Stimulated activated CD8-positive, alpha-beta memory T cell treated with anti-CD3 and anti-CD28 coated beads, Interleukin-7, amount 100 ng/mL, for 1 hour (primary cell): ENCODE measurements at places on chromosomes 3 and 15.

- no peak for DNase-seq
Observed at GRCh38 chr15:38378161-38378560, 75.8 kb upstream of the FAM98B start.

GRCh38 chr3:146594843-146595482 is 10.2 kb downstream of the PLSCR5 start:
- no peak for DNase-seq

GRCh38 chr15:85913461-85913860 is 118.7 kb upstream of the KLHL25 start:
- no peak for DNase-seq

DNA sequence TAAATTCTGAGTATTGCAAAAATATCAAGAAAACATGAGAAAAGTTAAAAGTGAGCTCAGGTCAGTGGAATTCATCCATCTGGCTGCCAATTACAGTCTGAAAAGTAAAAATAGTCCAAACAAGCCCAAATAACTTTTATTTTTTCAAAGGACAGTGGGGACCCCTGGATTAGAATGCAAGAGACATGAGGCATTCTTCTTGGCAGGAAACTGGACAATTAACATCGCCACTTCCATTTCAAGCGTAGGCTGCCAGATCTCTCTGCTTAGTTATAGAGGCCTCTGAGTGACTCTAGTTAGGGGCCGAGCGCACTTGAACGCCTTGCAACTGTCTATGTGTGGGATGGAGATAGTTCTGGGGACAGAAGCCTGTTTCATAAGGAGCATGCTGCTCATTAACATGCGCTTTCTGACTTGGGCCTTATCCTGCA is 189.1 kb downstream of the GHSR start:
- no peak for DNase-seq

DNA sequence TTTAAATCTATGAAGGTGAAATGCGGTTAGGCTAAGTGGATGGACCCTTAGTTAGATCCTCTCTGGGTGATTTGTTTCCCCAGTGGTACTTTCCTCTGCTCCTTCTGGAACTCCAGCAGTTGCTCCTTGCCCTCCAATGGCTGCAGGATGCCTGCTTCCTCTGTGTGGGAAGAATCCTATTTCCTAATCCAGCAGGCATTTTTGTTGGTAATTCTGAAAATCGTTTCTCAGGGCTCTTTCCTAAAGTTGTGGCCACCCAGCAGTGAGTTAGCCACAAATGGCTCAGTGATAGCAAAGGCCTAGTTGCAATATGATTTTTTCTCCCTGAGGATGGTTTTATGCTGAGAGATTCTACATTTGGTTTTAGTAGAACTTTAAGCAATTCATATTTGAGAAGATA is 332.3 kb upstream of the C2CD4B start:
- DNase-seq: no peak

GRCh38 chr3:100963041-100963440 is 30.2 kb downstream of the ABI3BP start:
- no peak for DNase-seq

GRCh38 chr15:77083381-77084160 is 12.7 kb upstream of the TSPAN3 start:
- peak; percentile 19 for DNase-seq

GRCh38 chr15:85475317-85475701 is 94.9 kb downstream of the AKAP13 start:
- no peak for DNase-seq

DNA sequence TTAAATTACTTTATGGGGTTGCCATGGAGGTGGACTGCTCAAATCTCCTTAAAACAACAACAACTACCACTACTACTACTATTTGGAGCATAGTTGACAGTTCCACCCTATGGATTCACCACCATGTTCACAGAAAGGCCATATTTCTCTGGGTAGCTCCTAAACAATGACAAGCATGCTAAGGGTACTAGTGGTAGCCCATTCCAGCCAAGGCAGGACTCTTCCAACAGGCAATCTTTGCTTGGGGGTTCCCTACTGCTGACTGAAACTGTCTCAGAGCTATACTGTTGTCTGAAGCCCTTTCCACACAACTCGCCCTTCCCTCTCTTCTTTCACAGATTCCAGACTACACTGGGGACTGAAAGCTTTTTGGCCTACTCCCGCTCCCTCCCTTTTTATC is 68.9 kb downstream of the CYP19A1 start:
- no peak for DNase-seq

- DNase-seq: no peak
Observed at GRCh38 chr3:112557976-112558375, 3.8 kb downstream of the ATG3 start.

- no peak for DNase-seq
Observed at GRCh38 chr15:94445566-94446160, 214.3 kb downstream of the MCTP2 start.

DNA sequence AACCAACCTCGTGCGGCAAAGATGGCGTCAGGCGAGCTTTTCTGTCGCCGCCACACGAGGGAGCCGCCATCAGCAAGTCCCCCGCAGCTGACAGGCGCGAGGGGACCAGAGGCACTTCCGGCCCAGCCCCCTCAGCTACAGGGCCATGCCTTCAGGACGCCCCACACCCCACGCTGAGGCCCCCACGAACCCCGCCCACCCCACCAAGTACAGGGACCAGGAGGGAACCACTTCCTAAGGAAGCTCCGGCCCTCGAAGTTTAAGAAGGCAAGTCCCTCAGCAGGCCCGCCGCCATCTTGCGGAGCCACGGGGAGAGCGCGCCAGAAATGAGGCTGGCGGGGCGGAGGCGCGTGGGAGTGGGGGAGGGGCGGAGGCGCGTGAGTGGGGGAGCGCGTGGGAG is 790 bp downstream of the DAZL start:
- DNase-seq: no peak

GRCh38 chr3:23602971-23603370 is 202.8 kb upstream of the UBE2E1 start:
- DNase-seq: no peak

- DNase-seq: no peak
Observed at GRCh38 chr3:122004991-122005565, 17.0 kb downstream of the ILDR1 start.

DNA sequence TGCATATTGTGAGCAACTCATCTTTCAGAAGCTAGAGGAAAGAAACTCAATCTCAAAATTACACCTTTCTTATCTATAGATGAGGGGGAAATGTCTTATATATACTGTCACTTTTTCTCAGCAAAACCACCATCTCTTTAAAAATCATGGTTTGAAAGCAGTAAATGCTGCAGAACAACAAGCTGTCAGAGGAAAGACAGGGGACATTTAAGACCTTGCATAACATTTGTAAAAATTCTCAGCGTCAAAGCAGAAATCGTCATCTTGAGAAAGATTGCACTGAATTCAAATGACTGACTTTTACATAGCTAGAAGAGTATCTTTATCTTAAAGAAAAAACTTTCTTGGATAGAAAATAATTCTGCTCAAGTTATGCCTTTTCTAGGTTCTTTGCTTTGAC is 122.2 kb upstream of the CADPS start:
- no peak for DNase-seq

GRCh38 chr3:120102674-120103073 is 8.4 kb upstream of the GSK3B start:
- DNase-seq: no peak

- DNase-seq: no peak
Observed at GRCh38 chr15:90208356-90208755, 7.2 kb downstream of the SEMA4B start.

DNA sequence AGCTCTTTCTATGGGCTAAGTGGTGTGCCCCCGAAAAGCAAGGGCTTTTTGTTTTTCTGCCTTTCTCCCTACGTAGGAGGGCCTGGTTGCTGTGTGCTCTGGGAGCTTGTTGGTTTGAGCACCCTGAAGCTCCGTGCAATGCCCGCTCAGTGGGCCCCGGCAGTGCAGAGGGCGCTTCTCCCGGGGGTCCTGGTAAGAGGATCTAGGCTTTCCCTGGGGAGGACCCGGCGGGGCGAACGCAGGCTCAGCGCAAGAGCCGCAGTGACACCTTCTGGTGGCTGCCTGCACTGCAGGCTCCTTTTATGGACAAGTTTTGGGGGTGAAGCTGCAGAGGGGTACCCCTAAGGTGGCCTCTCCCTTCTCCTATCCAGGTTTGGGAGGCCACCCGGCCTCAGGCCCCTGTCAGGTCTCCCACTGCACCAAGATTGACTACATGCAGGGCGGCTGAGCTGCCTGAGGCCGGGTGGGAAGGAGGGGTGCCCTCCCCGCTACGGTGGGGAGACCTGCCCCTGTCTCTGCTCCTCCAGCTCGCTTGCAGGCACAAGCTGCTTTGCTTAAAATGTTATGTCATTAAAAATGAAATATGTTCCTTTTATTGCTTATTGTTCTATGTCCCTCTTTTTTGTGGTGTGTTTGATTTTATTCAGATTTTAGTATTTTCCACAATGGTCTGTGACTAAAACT is 387.9 kb downstream of the GABRG3 start:
- no peak for DNase-seq

DNA sequence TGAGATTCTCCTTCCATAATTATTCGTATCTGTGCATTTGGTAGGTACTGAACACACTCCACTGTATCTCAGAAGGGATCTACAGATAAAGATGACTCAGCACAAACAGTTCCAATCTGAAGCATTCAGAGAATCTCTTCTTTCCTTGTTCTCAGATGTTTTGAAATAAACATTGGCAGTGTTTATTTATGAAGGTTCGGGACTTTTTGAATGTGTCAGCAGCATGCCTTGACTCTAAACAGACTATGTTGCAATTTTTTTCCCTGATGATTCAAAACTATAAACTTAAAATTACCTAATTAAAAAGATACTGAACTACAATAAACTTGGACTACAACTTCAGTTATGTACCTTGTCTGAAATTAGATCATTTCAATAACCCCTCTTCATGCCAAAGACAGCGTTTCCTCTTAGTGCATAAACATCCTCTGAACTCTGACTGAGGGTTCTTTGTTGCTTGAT is 612.9 kb upstream of the TBL1XR1 start:
- no peak for DNase-seq

DNA sequence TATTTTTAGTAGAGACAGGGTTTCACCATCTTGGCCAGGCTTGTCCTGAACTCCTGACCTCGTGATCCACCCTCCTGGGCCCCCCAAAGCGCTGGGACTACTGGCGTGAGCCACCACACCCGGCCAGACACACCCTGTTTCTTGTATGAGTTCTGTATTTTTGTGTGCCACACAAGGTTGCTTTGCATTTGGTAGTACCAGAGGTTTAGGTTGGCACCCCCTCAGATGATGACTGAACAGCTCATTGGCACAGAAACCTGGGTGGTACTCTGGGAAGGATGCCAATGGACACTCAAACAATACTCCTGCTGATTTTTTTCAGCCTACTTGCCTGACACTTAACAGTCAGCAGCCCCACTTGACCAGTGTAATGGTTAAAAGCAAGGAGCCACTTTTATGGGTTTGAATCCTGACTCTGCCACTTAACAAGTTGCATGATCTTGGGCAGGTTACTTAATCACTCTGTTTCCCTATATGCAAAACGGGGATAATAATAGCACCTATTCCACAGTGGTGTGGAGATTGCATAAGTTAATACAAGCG is 39.2 kb upstream of the BCL2A1 start:
- DNase-seq: no peak

DNA sequence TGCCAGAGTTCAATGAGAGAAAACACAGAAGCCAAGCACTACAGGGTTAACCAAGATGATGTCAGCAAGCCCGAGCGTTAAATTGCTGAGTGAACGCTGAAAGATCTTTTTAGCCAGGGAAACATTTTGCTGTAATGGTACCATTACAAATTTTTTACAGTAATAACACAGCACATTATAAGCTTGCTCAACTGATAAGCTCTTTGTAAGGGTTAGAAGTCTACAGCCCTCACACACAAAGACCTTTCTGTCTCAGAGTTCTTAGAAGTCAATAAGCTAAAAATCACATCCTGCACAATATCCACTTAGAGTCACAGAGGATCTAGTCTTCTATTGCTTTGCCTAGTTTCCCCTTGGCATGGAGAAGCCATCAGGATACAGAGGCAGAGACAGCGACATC is 29.9 kb downstream of the CHSY1 start:
- DNase-seq: no peak

DNA sequence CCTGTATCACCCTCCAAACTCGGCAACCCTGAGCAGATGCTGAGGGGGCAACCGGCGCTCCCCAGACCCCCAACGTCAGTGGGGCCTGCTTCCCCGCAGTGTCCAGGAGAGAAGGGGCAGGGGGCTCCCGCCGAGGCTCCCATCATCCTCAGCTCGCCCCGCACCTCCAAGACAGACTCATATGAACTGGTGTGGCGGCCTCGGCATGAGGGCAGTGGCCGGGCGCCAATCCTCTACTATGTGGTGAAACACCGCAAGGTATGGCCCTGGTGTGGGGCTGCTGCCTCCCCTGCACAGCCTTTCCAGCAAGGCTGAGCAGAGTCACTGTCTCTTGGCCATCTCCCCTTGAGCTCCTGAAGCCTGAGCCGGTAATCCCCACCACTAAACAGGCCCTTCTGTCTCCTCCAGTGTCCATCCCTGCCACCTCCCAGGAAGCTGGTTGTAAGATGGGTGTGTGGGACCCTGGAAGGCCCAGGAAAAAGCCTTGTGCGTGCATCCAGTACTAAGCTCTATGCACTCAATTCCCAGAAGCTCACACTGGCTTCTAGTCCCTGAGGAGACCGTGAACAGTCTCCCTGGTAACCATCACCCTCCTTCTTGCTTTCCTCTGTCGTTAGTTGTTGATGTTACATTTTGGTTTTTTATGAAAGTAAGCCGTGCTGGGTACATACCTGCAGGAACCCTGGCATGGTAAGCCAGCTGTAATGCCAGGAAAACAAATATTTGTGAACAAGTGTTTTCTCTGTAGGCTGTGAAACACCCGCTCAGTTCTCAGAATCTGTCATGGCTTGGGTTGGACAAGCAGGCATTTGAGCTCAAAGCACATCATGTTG is 63.3 kb downstream of the BOC start:
- DNase-seq: no peak

DNA sequence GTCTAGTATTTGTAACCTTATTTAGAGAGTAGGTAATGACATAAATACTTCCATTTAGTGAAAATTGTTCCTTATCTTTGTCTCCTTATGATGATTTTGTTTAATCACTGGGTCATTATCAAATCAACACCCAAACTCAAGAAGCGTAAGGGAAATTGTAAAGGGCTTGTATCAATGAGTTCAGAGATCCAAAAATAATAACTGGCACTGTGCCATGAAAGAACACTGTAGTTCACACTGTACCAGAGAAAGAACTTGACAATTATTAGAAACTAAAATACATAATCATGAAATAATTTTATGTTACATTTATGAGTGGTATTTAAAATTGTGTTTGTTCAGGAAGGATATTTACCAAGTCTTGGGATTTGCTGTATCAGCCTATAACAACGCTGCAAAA is 895.4 kb downstream of the FHIT start:
- DNase-seq: no peak

DNA sequence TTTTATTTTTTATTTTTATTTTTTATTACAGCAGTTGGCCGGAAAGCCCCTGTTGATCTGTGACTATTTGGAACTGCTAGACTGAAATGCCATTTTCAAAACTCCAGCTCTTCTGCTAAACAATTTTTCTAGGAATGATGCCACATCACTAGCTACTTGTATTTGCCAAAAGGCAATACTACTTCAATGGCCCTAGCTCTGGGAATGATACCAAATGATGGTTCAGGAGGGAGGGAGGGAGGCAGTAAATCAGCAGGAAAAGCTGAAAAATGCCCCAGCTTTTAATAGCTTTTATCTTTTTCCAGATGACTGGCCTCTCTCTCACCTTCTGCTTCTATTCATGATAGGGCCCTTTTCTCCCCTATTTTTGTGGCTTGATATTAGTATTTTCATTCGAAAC is 2.6 kb upstream of the CHL1 start:
- no peak for DNase-seq
